ENCODE measurements at places on chromosomes 2 and 18.

- peak; percentile 9 for DNase-seq
Observed at GRCh38 chr2:238462782-238463396, 36.2 kb downstream of the ASB1 start.

GRCh38 chr2:240024766-240025165, 376 bp downstream of the NDUFA10 start:
- DNase-seq, result no peak

DNA sequence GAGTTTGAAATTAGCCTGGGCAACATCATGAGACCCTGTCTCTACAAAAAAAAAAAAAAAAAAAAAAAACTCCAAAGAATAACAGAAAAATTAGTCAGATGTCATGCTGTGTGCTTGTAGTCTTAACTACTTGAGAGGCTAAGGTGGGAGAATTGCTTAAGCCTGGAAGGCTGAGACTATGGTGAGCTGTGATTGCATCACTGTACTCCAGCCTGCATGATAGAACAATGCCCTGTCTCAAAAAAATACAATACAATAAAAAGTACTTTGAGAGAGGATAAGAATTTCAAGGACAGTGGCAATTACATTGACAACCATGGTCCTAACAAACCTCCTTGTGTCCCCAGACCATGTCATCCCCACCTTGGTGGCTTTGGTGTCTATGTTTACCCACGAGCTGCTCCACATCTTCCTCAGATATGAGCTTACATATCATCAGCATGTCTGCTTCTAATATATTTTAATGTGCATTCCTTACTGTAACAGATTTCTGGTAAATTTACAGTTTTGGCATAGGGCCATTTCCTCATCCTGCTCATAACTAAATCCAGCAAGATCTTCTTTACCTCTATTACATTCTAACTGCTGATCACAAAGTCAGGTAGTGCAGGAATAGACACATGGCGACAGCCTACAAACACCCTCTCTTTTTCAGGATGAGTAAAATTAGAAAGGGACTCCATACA, 437.7 kb upstream of the HNRNPA3 start:
- no peak for DNase-seq

GRCh38 chr2:207531032-207531952, 1.5 kb downstream of the CREB1 start:
- peak; percentile 13 for DNase-seq

GRCh38 chr2:24026233-24026632, 16.3 kb downstream of the MFSD2B start:
- DNase-seq, result no peak

DNA sequence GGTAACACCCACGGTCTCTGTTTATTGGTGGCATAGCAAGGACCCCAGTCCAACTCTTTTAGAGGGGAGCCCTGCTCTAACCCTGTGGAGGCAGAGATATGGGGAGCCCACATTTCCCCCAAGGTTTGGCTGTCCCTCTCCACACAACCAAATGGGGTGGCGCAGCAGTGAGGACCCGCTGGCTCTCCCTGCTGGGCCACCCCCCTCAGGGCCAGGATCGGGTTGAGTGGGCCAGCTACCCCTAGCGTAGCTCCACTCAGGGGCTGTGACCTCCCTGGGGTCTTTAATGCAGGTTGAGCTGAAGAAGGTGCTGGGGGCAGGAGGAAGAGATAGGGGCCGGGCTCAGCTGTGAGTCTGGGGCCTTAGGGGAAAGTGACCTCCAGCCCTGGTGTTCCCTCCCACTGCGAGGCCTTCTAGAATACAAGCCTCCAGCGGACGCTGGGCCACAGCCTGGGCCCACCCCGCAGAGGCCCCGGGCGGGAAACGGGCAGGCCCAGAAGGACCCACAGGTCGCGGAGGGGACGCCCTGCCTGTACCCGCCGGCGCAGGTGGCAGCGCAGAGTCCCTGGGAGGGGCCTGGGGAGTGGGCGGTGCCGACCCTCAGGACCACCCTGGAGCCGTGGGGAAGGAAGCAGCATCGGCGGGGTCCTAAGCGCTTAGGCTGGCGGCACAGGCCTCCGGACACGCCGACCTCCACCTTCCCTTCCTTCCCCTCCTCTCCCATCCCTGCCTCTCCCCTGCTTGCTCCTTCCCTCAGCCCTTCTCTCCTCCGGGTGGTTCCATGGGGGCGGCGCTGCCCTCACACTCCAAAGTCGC, 9.6 kb downstream of the CROCC2 start:
- DNase-seq, result no peak

GRCh38 chr2:7264791-7265190, 347.6 kb downstream of the RNF144A start:
- DNase-seq, result no peak

DNA sequence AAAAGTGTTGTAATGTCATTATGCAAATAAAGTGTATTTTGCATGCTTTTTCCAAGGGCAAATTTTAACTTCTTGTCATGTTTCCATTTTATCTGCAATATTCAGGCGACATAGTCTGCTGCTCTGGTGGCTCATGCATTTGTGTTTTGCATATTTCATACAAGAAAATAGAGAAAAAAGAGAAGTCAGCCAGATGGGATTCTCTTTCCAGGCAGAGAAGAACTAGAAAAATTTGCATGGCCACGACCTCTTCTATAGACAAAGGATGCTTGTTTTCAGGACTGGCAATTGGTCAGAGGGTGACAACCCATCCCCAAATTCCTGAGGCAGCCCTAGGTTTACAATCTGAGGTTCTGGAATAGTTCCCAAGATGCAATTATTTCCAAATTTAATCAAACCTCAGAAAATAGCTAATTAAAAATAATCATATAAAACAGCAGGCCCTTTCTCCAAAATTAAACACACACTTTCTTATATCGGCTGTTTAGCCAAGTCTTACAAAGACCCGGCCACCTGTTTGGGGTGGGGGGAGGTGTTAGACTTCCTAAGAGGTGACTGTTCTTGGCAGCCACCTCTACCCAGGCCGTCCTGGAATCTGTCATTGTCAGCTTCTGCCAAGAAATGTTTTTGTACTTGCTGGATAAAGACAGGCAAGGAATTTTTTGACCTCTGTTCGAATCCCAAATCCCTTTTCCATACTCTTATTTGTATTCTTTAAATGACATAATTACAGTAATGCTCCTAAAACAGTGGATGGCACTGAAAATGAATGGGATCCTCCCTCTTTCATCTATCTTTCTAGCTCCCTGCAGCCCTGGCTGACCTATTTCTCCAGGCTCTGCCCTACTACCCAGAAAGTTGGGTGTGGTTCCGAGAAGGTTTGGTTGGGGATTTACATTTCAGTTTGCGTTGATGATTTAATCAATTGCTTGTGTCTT, 20.8 kb upstream of the SOS1 start:
- DNase-seq, result no peak

- DNase-seq, result no peak
Observed at GRCh38 chr2:24404491-24404921, 44.2 kb upstream of the ITSN2 start.

DNA sequence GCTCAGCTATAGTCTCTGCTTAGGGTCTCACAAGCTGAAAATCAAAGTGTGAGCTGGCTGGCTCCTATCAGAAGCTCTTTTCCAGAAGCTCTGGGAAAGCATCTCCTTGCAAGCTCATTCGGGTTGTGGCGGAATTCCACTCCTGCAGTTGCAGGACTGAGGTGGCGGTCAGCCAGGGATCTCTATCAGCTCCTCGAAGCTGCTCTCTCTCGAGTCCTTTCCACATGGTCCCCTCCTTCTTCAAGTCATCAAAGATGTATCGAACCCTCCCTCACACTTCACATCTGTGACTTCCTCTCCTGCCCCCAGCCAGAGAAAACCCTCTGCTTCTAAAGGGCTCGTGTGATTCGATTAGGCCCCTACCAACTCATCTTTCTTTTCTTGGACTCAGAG, 141.7 kb downstream of the ZFP36L2 start:
- no peak for DNase-seq

DNA sequence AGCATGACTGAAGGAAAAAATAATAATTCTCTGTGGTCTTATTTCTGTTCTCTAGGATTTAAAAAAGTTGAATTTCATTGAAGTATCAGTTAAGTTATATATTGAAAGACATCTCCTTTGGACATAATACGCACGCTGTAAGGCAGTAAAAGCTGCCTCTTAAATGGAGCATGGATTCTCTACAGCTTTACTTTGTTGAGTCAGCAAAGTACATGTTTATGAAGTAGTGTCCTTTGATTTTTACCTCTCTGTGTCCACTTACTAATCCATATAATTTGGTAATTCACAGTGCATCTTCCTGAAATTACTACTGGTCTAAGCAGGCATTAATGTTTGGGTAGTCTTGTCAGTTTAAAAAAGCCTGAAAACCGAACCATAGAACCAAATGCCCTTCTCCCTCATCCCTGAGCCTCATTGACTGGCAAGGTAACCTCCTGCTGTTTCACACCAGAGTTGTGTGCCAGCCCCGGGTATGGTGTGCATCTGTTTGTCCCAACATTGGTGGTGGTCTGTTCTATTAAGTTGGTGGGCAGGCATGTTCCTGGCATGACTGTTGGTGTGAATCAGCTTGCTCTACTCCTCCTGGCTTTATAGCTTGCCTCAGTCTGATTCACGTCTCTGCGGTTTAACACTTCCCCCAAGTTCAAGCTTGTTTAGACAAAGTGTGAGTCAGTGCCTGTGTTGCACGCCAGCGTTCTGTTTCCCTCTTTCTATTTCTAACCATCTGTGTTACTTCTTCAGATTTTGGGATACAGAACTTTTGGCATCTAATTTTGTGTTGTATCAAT, 71.0 kb upstream of the ITM2C start:
- DNase-seq, result no peak

DNA sequence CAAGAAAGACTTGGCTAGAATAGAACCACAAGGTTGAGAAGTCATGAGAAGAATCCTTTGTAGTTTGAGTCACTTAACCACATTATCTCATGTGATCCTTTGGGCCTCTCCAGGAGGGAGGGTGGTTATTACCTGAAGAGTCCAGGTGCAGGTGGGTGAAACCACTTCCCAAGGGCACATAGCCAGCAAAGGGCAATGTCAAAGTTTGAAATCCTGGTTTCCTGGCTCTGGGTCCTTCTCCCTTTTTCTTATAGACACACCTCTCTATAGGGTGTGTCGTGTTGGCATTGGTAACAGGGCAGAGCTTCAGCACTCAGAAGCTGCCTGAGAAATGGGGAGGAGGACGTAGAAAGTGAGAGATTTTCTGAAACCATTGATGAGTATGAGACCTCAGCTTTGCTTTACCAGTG, 137.9 kb downstream of the MGAT5 start:
- DNase-seq, result peak; percentile 56

GRCh38 chr2:160592993-160593392, 99.4 kb upstream of the RBMS1 start:
- no peak for DNase-seq

- DNase-seq, result no peak
Observed at GRCh38 chr2:36449213-36449612, 93.6 kb downstream of the CRIM1 start.

- no peak for DNase-seq
Observed at GRCh38 chr2:147425437-147426029, 419.3 kb upstream of the ACVR2A start.

DNA sequence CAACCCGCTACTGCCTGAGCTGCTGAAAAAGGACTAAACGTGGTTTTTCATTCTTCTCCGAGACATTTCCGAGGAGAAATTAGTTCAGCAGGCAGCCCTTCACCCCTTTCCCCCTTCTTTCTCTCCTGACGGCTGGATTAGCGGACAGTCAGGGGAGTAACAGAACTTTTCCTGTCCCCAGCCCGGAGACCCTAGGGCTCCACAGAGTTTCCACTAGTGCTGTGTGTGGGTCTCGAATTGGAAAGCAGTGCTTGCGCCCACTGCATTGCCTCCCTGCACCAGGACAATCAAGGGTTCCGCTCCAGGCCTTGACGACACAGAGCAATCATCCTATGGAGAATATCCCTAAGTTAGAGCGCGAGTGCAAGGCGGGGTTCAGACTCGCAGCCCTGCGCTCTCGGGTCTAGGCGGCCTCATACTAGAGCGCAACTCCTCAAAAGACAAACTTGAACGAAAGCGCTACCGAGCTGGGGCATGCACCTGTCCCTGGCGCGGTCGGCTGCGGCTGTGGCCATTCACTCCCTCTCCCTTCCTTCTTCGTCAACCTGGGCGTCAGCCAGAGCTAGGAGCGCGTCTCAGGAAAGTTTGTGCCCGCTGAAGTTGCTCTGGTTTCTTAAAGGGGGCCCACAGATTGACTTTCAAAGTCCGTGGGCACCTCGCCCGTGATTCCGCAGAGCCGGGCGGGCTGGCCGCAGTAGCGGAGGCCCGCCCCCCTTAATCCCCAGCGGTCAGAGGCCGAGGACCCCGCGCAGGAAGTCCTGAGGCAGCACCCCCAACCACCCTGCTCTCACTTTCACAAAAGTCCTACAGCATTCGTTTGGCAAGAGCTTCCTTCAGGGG, 801 bp downstream of the OSR1 start:
- DNase-seq, result peak; percentile 23

- DNase-seq, result no peak
Observed at GRCh38 chr18:67290421-67290820, 226.1 kb downstream of the DSEL start.

DNA sequence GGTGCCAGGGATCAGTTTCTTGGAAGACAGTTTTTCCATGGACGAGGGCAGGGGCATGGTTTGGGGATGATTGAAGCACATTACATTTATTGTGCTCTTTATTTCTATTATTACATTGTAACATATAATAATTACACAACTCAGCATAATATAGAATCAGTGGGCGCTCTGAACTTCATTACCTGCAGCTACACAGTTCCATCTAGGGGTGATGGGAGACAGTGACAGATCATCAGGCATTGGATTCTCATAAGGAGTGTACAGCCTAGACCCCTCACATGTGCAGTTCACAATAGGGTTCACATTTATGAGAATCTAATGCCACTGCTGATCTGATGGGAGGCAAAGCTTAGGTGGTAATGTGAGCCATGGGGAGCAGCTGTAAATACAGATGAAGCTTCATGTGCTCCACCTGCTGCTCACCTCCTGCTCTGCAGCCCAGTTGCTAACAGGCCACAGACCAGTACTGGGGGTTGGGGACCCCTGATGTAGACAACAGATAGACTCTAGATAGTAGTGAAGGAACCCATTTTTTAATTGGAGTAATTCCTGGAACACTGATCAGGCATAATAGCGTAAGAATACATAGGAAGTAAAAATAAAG, 41.5 kb upstream of the MC4R start:
- no peak for DNase-seq

DNA sequence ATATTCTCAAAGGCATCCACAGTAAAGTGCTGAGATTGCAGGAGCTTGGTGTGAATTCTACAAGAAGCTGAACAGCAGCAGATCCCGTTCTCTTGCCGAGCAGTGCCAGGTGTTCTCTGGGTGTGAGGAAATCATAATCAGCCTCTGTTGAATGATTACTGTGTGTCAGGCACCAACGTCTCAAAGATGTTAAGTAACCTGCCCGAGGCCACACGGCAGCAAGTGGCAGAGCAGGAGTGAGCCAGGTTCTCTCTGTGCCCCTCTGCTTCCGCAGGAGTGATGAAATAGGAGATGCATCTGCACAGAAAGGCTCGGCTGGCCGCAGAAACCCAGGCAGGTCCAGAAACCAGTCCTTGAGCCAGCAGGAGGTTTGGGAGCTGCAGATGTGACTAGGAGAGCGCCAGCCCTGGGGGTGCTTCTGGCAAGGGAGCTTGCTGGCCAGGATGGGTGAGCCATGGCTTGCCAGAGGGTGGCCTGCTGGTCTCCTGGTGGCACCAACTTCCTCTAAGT, 68.4 kb downstream of the COPS7B start:
- no peak for DNase-seq

- no peak for DNase-seq
Observed at GRCh38 chr18:49994410-49994809, 181.1 kb upstream of the ACAA2 start.
